ENCODE measurements at places on chromosomes 1 and 21.
A peak's percentile ranks its signal among the peaks of the same experiment; 100 is the strongest.

DNA sequence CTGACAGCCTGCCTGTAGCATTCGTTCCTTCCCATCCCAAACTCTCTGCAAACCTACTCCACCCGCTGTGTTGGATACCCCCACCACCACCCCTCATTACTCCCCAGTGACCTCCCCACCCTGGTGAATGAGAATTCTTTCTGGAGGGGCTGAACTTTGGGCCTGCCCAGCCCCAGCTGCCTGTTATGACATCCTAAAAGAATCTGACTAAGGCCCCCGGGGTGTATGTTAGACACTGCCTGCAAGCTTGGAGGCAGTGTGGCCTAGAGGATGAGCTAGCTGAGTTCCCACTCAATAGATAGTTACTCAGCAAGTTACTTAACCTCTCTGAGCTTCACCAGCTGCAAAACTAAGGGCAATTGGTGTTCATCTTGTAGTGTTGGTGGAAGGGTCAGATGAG lies 110.2 kb upstream of the FGGY start:
- peak; percentile 38 for DNase-seq

DNA sequence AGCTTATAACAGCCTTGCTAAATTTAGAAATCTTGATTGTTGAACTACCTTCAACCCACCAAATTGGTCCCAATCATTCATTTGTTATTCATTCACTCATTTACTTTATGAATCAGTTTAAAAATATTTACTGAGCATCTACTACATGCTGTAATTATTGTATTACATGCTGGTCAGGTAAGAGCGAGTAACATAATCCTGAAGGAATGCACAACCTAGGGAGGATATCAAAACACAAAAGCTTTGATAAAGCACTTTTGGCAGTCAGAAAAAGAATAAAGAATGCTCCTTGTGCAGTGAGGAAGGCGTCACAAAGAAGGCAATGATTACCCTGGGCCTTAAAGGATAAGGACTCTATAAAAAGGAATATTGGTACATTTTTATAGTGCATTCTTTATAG lies 518.9 kb upstream of the NR5A2 start:
- no peak for DNase-seq

DNA sequence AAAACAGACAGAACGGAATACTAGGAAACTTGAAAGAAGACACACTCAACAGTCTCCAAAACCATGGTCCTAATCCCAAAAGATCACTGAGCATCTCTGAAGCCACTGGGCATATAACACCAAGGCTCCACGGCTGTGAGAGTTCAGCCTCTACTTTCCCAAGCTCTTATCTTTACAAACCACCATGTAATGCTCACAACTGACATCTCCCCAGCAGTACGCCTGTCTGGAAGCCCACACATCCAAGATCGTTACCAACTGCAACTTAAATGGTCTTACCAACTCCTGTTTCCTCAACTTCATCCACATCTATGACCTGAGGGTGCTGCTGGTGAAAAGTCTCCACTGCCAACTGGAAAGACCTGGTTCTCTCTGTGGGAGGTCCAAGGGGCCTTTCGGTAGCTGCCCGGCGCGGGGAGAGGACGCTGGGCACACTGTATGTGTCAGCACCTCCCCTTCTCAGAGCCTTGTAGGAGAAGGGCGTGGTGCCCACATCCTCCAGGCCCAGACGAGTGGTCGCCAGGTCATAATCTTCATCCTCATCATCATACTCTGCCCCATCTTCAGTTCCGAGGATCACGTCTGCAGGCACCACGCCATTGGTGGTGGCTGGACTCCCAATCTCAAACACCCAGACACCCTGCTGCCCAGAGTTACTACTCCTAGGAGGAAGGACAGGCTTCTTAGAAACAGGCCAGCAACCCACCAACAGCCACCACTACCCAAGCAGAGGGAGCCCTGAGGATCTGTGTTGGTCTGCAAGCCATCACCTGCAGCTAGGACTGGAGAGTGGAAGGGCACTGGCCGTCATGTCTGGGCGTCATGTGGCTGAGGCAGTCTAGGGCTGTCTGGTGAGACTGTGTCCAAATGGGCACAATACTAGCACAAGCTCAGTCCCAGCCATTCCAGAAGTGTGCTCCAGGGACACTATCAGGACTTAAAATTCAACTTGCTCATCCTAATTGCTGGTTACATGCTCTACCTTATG lies 23.0 kb downstream of the NID1 start:
- no peak for DNase-seq

GRCh38 chr1:229625071-229625914 lies 629 bp downstream of the TAF5L start:
- DNase-seq, result peak; percentile 73

GRCh38 chr1:208248307-208248801 lies 4.2 kb upstream of the PLXNA2 start:
- DNase-seq, result no peak

Data from tibial artery (tissue), 4 donors.